ENCODE measurements at places on chromosomes 6 and 20.

DNA sequence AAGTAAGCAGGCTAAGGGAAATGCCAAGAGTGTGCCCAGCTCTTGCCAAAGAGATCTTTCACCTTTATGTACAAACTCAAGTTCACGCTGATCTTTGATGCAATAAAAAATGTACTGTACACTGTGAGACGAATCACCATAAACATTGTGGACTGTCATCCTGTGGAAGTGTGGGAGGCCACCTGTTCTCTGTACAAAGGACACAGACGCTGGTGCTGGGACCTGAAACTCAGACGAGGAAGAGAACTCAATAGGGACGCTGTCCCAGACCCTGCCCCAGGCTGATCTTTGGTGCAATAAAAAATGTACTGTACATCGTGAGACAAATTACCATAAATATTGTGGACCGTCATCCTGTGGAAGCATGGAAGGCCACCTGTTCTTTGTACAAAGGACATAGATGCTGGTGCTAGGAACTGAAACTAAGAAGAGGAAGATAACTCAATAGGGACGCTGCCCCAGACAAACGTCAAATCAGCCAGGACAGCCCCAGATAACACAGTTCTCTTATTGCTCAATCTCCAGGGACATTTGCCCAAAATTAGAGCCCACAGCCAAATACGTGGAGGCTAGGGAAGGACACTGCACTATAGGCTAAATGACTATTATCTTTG lies 312.7 kb upstream of the SGK1 start:
- DNase-seq, result peak; percentile 76

GRCh38 chr6:112362027-112362795 lies 15.1 kb downstream of the RFPL4B start:
- DNase-seq, result no peak

- DNase-seq, result no peak
Measured at GRCh38 chr6:20997770-20998147, 463.5 kb downstream of the CDKAL1 start.

- no peak for DNase-seq
Measured at GRCh38 chr6:130680116-130680515, 147.1 kb upstream of the SMLR1 start.

All from suppressor macrophage (primary cell).